Stimulated activated effector memory CD8-positive, alpha-beta T cell treated with anti-CD3 and anti-CD28 coated beads, Interleukin-12 subunit alpha, Interleukin-12 subunit beta, amount 100 ng/mL, for 72 hours (primary cell): ENCODE measurements at places on chromosomes 6 and 20.

- no peak for DNase-seq
Measured at GRCh38 chr6:19538096-19538495, 299.1 kb upstream of the ID4 start.

- DNase-seq = peak; percentile 87
Measured at GRCh38 chr6:25556516-25556915, 95.5 kb upstream of the SCGN start.

DNA sequence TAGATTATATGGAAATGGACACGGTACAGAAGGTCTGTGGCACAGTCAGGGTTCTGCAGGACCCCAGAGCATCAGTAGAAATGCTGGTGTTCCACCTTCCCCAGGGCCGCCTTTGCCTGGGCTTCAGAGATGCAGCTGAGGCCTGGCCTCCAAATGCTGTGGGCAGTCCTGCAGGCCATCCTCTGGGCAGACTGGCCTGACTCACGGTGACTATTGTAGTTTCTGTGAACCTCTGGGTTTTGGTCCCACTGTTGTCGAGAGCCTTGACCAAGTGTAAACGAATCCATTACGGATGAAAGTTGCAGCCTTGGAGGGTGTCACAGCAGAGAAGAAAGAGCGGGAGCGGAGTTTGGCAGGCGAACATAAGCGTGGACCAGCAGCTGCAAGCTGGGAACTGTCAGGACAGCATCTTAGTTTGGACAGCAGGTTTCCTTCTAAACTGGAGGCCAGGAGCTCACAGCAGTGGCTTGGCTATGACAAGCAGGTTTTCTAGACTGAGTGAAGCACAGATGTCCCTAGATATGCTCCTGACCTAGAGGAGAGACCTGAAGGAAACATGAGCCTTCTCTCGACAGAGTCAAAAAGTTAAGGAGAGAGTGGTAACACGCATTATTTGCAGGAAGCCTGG is 46.2 kb upstream of the BCLAF1 start:
- no peak for DNase-seq

- no peak for DNase-seq
Measured at GRCh38 chr20:20658871-20659431, 53.5 kb downstream of the RALGAPA2 start.

- DNase-seq = no peak
Measured at GRCh38 chr6:30557683-30557981, 537 bp downstream of the PRR3 start.

DNA sequence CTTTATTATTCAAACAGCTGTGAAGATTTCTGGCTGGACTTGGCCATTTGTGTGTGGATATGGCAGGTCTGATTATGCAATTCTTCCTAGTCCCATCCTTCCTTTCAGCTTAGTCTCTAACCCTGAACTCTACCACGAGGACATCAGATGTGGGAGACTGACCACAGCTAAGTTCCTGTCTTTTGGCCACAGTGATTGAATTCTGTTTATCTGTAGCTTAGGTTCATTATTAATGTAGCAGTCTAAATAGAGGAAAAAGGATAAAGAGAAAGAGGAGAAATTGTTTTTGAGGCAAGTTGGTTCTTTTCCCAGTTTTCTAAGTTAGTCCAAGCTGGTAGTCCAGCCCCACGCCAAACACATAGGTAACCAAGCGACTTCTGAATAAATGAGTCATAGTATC is 598.9 kb downstream of the RFPL4B start:
- DNase-seq = no peak

GRCh38 chr6:131733376-131734016 is 22.7 kb upstream of the CTAGE9 start:
- no peak for DNase-seq

- DNase-seq = no peak
Measured at GRCh38 chr6:75450903-75451302, 42.7 kb downstream of the FILIP1 start.

DNA sequence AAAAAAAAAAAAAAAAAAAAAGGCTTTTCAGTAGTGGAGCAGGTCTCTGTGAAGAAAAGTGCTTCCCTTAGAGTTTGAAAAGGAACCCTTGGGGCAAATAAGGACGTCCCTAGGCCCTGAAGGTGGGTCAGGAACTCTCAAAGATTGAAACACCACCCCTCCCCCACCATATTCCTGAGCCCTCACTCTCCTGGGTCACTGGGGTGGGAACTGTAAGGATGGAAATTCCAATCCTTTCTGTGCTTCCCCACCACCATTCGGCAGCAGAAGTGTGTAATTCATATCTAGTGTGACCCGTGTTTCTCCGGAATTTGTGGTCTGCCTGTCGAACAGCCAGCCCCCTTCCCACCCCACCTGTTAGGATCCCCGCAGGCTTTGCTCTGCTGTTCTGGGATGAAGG is 12.3 kb downstream of the CDYL start:
- DNase-seq = no peak

- no peak for DNase-seq
Measured at GRCh38 chr6:136586295-136586694, 36.1 kb upstream of the MAP7 start.

DNA sequence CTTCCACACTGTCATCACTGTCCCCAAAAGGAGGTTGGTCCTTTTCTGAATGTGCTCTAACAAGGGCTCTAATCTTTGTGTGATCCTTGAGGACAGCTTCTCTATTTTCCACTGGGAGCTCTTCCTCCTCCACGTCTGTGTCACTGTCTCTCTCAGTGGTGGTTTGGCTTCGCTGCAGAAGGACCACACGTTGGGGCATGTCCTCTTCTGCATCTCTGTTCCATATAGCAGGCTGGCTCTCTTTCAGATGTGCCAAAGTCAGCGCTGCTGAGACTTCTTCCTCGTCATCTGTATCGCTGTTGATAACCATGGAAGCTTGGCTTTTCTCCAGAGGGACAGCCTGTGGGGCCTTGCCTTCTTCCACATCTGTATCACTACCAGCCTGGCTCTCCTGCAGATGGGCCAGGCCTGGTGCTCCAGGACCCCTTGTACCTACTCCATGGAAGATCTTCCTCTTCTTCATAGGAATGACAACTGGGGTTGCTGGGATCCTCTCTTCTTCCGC is 4.6 kb downstream of the MDC1 start:
- DNase-seq = no peak

DNA sequence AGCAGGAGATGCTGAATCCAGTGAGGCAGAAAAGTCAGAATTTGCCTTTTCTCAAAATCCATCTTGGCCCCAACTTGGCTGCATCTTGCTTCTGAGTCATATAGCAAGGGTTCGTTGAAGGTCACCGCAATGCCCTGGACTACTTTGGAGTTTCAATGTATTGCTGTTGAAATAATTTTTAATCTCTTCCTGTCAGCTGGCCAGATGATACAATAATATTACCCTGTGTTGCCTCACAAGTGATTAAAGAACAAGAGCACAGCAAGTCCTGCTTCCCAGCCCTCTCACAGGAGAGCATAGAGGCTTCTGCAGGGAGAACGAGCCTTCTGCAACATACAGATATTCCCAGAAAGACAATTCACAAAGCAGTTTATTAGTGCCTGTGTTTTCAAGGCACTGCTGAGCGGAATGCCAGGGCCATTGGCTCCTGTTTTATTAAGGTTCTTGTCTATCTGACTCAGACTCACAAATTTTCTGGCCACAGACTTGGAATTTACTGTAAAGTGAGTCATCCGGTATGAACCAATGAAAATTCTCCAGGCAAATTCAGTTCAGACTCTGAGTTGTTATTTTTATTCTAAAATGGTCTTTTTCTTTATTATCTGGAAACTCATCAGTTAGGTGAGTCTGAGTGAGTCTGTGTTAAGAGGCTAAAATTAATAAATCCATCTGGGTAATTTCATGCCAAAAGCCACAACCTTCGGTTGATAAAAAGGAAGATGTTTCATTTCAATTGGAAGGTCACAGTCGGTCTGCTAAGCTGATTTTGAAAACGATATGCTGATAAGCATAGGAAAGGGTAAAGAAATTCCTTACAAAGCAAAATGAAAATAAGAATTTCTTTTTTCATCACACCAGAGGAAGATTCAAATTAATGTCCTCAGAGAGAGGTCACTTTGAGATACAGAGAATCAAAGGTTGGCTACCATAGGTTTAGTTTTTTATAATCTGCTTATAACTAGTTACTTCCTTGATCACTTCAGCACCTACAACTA is 289.4 kb upstream of the STXBP5 start:
- no peak for DNase-seq

DNA sequence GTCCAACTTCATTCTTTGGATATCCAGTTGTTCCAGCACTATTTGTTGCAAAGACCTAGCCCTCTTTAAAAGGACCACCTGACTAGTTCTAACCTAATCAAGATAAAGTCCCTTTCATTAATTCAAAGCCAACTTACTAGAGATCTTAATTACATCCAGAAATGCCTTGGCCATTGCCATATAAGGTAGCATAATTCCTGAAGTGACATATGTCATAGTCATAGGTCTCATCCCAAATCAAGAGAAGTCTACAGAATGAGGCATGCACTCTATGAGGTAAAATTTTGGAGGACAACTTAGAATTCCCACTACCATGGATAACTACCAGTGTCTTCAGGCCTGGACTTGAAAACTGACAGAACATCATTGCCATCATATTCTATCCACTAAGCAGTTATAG is 420.4 kb upstream of the ID4 start:
- DNase-seq = no peak

- no peak for DNase-seq
Measured at GRCh38 chr20:4573564-4574355, 147.9 kb upstream of the PRND start.

DNA sequence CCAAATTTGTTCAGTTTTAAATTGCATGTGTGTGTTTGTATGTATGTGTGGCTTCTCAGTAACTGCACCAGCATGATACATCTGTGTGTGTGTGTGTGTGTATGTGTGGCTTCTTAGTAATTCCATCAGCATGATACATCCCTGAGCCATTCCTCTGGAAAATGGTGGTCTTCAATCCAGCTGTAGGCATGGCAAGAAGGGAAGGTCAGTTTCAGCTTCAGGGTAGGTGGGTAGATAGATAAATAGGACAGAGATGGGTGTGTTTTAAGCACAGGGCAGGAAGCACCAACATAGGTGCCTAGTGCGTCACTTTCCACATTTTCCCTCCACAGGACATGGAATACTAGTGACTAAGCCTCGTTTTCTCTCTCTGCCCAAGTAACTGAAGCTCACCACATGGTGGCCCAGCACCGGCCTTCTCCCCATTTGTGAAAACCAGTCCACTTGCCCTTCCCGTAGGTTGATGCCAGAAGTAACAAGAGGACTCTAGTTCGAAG is 82.9 kb downstream of the RPP40 start:
- no peak for DNase-seq

GRCh38 chr6:906920-907319 is 214.0 kb upstream of the EXOC2 start:
- no peak for DNase-seq

DNA sequence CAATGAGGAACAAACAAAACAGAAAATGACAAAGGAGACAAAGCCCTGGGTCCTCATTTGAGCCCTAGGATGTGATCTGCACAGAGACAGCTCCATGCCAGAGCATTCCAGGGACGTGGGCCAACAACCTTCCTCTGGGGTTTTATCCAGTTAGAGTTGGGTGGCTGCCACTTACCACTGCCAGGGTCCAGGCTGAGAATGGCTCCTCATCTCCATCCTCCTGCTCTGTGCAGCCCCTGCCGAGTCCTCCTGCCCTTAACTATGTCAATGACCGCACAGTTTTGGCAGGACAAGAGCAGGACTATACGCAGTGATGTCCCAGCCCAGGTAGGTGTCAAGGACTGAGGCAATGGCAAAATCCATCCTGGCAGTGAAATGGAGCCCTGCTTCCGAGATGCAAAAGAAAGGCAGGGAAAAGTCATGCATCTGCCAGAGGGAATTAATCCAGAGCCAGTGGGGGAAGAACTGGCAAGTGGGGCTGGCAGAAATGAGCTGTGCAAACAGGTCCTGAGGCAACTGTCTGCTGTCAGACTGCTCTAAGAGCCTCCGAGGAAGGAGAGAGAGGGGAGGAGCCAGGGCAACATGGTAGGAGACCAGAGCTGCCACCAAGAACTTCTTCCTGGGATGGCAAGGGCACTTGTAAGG is 449.4 kb downstream of the PTPRT start:
- no peak for DNase-seq

GRCh38 chr6:99993146-99993532 is 884 bp downstream of the MCHR2 start:
- DNase-seq = no peak

GRCh38 chr20:58842276-58842675 is 8.4 kb downstream of the GNAS-AS1 start:
- DNase-seq = no peak

- DNase-seq = no peak
Measured at GRCh38 chr20:48669946-48670605, 157.7 kb downstream of the PREX1 start.

GRCh38 chr6:158358450-158359077 is 46.3 kb downstream of the TULP4 start:
- no peak for DNase-seq

- DNase-seq = no peak
Measured at GRCh38 chr20:7497985-7498384, 442.3 kb downstream of the HAO1 start.

DNA sequence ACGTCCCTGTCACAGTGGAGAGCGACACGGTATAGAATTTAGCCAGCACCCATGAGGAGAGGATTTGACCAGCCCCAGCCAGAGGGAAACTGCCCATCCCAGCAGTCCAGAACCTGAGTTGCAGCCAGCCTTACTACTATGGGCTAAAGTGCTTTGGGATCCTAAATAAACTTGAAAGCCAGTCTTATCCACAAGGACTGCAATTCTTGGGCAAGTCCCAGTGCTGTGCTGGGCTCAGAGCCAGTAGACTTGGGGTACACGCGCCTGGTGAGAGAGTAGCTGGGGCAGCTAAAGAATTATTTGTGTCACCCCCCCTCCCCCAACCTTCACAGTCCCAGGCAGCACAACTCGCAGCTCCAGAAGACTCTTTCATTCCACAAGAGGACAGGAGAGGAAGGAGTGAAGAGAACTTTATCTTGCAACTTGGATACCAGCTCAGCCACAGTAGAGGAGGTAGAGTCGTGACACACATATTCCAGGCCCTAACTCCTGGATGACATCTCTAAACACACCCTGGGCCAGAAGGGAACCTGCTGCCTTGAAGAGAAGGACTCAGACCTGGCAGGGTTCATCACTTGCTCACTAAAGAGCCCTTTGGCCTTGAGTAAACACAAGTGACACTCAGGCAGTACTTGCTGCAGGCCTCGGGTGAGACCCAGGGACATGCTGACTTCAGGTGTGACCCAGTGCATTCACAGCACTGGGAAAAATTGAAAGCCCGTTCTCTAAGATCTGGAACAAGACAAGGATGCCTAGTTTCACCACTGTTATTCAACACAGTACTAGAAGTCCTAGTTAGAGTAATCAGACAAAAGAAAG is 100.3 kb downstream of the REV3L start:
- DNase-seq = no peak

GRCh38 chr20:43749734-43750294 is 23.0 kb upstream of the GTSF1L start:
- peak; percentile 94 for DNase-seq

GRCh38 chr20:61809006-61809770 is 256.5 kb downstream of the TAF4 start:
- DNase-seq = no peak

- no peak for DNase-seq
Measured at GRCh38 chr20:57716901-57717300, 7.1 kb upstream of the PMEPA1 start.

- no peak for DNase-seq
Measured at GRCh38 chr20:43987531-43987930, 72.9 kb downstream of the TOX2 start.
